ENCODE measurements at places on chromosomes 16 and 17. TPM values are rescaled to one million over a fixed set of nuclear protein-coding genes. Genes with fewer than 3 reads are reported as not detected.

DNA sequence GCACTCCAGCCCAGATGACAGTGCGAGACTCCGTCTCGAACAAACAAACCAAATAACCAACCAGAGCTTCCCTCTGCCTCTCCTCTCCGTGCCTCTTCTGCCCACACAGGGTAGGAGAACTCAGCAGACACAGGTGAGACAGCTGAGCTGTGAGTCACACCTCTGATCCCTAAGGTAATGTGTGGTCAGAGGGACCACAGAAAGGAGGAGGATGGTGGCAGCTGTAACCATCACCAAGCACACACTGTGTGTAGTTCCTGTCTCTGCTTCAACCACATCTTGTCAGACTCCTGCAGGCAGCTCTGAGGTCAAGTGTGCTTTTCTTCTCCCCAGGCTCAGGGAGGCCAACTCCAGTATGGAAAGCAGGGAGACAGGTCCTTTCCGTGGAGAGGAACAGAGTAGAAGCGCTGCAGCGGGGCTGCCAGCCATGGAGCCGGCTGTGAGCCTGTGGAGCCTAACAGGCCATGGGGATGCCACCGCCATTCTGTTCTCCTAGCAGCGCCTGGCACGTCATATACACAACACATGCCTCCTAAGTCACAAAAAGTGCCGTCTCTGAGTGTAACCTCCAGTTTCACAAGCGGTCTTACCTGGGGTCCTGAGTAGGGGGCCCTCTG lies 7.1 kb downstream of the NUDT16L1 start:
- no peak for DNase-seq

DNA sequence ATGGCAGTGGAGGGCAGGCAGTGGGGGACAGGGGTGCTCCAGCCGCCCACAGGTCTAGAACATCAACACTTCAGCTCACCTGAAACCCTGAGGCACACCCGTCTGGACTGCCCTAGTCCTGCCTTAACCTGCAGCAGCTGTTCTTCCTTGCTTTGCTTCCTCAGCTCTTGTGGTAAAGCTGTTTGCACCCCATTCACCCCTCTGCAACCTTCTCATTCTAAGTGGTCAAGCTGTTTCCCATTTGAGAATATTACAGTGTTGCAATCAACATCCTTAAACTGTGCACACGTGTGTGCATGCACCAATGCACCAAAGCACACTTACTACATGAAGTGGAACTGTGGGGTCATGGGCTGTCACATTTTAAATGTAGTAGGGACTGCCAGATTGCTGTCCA lies 32.4 kb downstream of the SCNN1B start:
- DNase-seq, result no peak

GRCh38 chr16:67271446-67271845 lies 7.9 kb upstream of the PLEKHG4 start:
- no peak for DNase-seq

DNA sequence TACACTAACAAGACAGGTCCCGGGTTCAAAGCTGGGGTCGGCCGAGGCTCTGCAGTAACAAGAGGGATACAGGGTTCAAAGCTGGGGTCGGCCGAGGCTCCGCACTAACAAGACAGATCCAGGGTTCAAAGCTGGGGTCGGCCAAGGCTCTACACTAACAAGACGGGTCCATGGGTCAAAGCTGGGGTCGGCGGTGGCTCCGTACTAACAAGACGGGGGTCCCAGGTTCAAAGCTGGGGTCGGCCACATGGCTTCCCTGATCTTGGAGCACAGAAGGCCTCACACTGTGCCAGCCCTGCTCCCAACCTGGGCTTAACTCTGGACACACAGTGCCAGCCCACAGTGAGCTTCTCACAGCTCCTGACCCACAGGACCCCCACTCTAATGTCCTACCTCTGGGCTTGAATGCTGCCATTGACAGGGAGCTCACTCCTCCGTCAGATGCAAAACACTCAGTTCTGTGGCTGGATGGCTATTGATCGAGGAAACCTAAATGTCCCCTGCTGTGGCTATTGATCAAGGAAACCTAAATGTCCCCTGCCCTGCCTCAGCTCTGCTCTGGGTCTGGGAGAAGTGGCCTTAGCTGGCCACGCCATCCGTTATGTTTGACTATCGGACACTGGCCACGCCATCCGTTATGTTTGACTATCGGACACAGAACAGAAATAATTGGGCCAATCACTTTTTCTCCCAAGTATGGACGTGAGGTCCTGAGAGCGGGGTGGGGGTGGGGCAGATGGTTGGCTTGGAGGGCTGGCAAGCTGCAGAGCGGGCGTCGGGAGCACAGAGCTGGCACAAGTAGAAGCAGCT lies 54.6 kb upstream of the DOC2B start:
- DNase-seq, result no peak

Gene GPR142
- total RNA-seq, result not detected

Measured in HT1080 (cell line).